ENCODE measurements at places on chromosomes 5 and 9.
A peak's percentile ranks its signal among the peaks of the same experiment; 100 is the strongest.

DNA sequence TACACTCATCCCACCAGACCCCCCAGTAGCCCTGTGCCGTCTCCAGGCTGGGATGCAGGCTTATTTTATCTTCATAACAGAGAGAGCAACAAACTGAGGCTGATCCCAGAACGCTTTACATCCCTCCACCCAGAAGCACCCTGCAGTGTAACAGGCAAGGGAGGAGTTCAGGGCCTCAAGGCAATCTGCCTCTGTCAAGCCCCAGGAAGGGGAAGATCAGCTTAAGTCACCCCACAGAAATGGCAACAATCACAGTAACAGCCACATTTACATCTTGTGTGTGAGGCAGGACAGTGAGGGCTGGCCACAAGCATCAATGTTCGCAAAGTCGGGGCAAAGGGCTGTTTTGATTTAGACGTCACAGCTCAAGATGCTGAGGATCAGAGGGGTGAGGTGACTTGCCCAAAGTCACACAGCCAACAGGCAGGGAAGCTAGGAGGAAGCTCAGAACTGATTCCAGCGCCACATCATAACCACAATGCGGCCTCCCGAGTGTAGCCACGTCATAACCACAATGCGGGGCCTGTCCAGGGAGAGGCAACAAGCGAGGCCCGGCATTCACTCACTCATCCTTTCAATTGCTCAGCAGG, 14.4 kb downstream of the STK10 start:
- peak; percentile 42 for DNase-seq

DNA sequence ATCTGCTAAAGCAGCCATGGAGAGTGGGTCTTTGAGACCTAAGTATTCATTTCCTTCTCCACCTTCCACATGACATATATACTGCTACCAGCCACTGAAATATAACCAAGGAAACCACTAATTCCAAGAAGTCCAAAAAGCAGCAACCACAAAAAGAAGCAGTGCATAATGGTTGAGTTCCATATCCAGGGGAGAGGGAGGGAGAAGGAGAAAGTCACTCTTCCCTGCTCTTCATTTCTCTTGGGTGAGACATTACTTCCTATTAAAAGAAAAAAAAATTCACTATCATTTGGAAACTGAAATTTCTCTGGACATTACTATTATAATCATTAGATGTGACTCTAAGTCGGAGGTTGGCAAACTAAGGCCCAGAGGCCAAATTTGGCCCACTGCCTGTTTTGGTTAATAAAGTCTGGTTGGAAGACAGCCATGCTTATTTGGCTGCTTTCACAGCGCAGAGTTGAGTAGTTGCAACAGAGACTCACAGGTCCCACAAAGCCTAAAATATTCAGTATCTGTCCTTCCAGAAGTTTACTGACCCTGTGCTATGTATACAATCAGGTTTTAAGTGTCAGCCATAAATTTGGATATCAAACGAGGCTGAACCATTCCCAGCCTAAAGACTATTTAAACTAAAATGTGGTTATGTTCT, 168.6 kb downstream of the MPDZ start:
- no peak for DNase-seq

DNA sequence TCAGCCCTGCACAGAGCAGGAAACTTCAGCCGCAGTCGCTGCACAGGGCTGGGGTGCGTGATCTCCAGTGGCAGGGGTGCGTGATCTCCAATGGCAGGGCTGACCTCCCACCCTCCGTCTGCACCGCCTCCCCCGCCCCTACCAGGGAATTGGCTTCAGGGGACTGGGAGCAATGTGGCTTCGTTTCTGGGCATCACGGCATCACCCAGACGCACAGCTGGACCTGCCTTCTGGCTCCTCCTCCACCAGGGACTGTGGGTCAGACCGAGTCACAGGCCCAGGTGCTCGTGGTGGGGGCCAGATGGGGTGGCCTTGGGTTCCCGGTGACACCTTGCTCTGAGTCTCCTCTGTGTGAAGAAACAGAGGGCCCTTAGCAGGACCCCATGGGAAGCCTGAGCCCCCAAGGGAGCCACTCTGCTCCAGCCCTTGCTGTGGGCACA, 51.1 kb downstream of the AHRR start:
- DNase-seq = no peak

DNA sequence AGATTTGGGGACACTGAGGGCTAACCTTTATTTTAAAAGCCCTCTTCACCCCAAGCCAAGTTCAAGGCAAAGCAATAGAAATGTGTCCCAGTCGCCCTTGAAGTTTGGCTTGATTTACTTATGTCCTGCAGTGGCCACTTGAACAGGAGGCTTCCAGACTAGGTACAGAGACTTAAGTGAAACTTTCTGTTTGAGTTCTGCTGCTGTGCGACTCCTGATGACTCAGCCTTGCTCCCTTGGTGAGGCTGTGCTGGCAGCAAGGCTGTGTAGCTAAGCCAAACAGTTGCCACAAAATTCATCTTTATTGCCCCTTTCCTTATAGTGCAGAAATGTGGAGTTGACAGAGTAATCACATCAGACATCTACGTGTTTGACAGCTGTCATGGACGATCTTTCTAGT, 68.8 kb upstream of the NTRK2 start:
- DNase-seq = no peak

DNA sequence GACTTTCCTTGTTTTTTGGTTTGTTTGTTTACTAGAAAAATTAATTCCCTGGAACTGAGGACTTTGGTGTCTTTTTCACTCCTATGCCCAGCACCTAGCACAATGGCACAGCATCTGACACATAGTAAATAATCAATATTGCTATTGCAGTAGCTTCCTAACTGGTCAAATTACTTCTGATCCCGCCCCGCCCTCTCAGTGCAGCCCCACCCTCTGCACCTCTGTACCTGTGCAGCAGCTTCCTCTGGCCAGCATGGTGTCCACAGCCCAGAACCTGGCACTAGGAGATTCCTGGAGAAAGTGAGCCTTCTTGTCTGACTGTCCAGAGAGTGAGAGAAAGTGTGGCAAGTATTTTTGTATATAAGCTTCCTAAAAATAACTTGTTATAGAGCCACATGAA, 343.2 kb downstream of the ZNF608 start:
- DNase-seq = no peak

GRCh38 chr5:113900141-113900540, 386.6 kb downstream of the YTHDC2 start:
- DNase-seq = no peak

All from hematopoietic multipotent progenitor cell treated with erythropoietin and hydrocortisone succinate and interleukin-3 and kit ligand, for 8 days (in vitro differentiated cells).